Glomerular endothelial cell (primary cell): ENCODE measurements at places on chromosomes 3 and 15. TPM values are rescaled to one million over a fixed set of nuclear protein-coding genes. Genes with fewer than 3 reads are reported as not detected.

The LHFPL4 gene
- total RNA-seq: not detected in 2 replicates

The CYP11A1 gene
- not detected in 2 replicates for total RNA-seq

The STAG1 gene
- 18.2 and 23.3 TPM in 2 replicates for total RNA-seq

The UPK1B gene
- total RNA-seq: 1.5 and 2.2 TPM in 2 replicates

The P3H2 gene
- 29.1 and 41.9 TPM in 2 replicates for total RNA-seq

The PEX5L gene
- 0.05 TPM in 1 of 2 replicates, not detected in the other for total RNA-seq

The SCN10A gene
- total RNA-seq: not detected in 2 replicates

The RCCD1 gene
- total RNA-seq: 10.0 and 10.7 TPM in 2 replicates

The TGM4 gene
- not detected in 2 replicates for total RNA-seq

The SLC12A8 gene
- total RNA-seq: 1.4 and 1.9 TPM in 2 replicates

The GABRR3 gene
- not detected in 2 replicates for total RNA-seq

The ADAM10 gene
- 183 and 189 TPM in 2 replicates for total RNA-seq

The TIGIT gene
- not detected in 2 replicates for total RNA-seq

The MYO1E gene
- total RNA-seq: 108 and 137 TPM in 2 replicates

The SH3GL3 gene
- not detected in 2 replicates for total RNA-seq

The NR1I2 gene
- total RNA-seq: not detected in 2 replicates

The DNAJA4 gene
- 10.2 and 12.2 TPM in 2 replicates for total RNA-seq

The PIERCE2 gene
- 0.29 and 2.0 TPM in 2 replicates for total RNA-seq

The UROC1 gene
- not detected in 2 replicates for total RNA-seq

The PLSCR2 gene
- total RNA-seq: not detected in 2 replicates

The SEMA3B gene
- 0.34 and 2.2 TPM in 2 replicates for total RNA-seq

The CCDC9B gene
- 11.8 and 20.0 TPM in 2 replicates for total RNA-seq

The FAM107A gene
- 48.2 and 74.4 TPM in 2 replicates for total RNA-seq

The SCG5 gene
- 3.7 and 4.4 TPM in 2 replicates for total RNA-seq

The DPPA2 gene
- total RNA-seq: not detected in 2 replicates

The NR2F2 gene
- 64.5 and 68.8 TPM in 2 replicates for total RNA-seq

The HACD2 gene
- 13.1 and 19.5 TPM in 2 replicates for total RNA-seq

The ADPRH gene
- total RNA-seq: 8.9 and 9.9 TPM in 2 replicates

The GASK1A gene
- not detected in 2 replicates for total RNA-seq

The ACSBG1 gene
- total RNA-seq: under 0.01 TPM in 1 of 2 replicates, not detected in the other

The RBP2 gene
- not detected in 2 replicates for total RNA-seq

The SPATA12 gene
- 0.15 and 0.18 TPM in 2 replicates for total RNA-seq

The ENTPD3 gene
- total RNA-seq: 0.24 TPM in 1 of 2 replicates, not detected in the other

The PRSS50 gene
- total RNA-seq: not detected in 2 replicates

The SMC4 gene
- 47.3 and 51.5 TPM in 2 replicates for total RNA-seq

The STOML1 gene
- total RNA-seq: 13.4 and 14.6 TPM in 2 replicates

The HTR3C gene
- not detected in 2 replicates for total RNA-seq

The CCK gene
- not detected in 2 replicates for total RNA-seq

The EOGT gene
- total RNA-seq: 71.4 and 82.9 TPM in 2 replicates

The MOBP gene
- 0.23 TPM in 1 of 2 replicates, not detected in the other for total RNA-seq

The ALDH1L1 gene
- not detected in 2 replicates for total RNA-seq

The ZNF774 gene
- 1.3 and 1.6 TPM in 2 replicates for total RNA-seq

The CHRD gene
- total RNA-seq: 0.78 and 1.9 TPM in 2 replicates

The ADAMTS9 gene
- 72.1 and 96.2 TPM in 2 replicates for total RNA-seq

The C3orf18 gene
- 4.2 and 4.8 TPM in 2 replicates for total RNA-seq

The NLGN1 gene
- total RNA-seq: 1.3 and 3.0 TPM in 2 replicates

The CCDC191 gene
- 1.5 and 4.8 TPM in 2 replicates for total RNA-seq

The SCAPER gene
- total RNA-seq: 13.8 and 18.9 TPM in 2 replicates

The TNIK gene
- 21.4 and 28.5 TPM in 2 replicates for total RNA-seq

The MRPL47 gene
- total RNA-seq: 28.1 and 33.9 TPM in 2 replicates

The FBXW12 gene
- total RNA-seq: not detected in 2 replicates

The RYK gene
- total RNA-seq: 47.7 and 52.3 TPM in 2 replicates

The PDZRN3 gene
- total RNA-seq: 0.76 TPM in 1 of 2 replicates, not detected in the other

The STRIT1 gene
- not detected in 2 replicates for total RNA-seq
